Left lung (tissue), 14 donors: ENCODE measurements at places on chromosomes 11 and 22. TPM values are rescaled to one million over a fixed set of nuclear protein-coding genes. Genes with fewer than 3 reads are reported as not detected.

- peaks cover 54% of the 10 kb centered on the region for H3K36me3 ChIP-seq
- no peaks in the 10 kb centered on the region for H3K4me1 ChIP-seq
- DNase-seq = no peak
- no peak overlapping the region for H3K4me3 ChIP-seq
Observed at GRCh38 chr11:62514151-62514550, 32.5 kb downstream of the AHNAK start.

DNA sequence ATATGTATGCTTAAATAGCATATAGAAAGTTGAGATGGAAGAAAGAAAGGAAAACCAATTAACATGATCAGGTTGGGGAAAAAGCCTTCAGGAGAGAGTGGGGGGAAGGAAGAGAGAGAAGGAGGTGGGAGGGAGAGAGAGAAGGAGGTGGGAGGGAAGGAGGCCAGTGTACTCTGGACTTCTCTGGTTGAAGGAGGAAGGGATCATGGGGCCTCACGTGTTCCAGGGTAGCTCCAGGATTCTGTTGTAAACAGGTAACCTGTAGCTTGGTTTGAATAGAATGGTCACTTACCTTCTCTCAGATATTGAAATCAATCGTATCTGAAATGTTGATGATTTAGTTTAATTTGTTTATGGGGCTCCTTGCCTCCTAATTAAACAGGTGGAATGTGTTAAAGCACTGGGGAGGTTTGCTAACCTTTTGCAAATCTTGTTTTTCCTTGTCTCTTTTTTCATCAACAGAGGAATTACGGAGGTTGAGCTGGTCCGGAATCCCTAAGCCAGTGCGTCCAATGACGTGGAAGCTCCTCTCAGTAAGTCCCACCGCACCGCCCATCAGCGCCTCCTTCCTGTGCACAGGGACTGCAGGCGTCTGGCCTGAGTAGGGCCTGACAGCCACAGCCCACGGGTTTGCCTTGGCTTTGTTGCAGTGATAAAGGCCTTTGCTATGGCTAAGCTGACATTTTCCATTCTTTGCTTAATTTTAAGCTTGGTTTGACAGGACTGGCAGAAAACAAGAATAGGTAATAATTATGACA, 115.9 kb downstream of the TBC1D22A start:
- no peaks in the 10 kb centered on the region for H3K36me3 ChIP-seq
- H3K4me1 ChIP-seq = no peaks in the 10 kb centered on the region
- no peak overlapping the region for H3K27ac ChIP-seq
- DNase-seq = no peak
- H3K27me3 ChIP-seq = no peaks in the 10 kb centered on the region

- no peak overlapping the region for H3K27ac ChIP-seq
- no peak for DNase-seq
- no peak overlapping the region for H3K4me3 ChIP-seq
Observed at GRCh38 chr11:93025558-93026255, 56.3 kb downstream of the MTNR1B start.

DNA sequence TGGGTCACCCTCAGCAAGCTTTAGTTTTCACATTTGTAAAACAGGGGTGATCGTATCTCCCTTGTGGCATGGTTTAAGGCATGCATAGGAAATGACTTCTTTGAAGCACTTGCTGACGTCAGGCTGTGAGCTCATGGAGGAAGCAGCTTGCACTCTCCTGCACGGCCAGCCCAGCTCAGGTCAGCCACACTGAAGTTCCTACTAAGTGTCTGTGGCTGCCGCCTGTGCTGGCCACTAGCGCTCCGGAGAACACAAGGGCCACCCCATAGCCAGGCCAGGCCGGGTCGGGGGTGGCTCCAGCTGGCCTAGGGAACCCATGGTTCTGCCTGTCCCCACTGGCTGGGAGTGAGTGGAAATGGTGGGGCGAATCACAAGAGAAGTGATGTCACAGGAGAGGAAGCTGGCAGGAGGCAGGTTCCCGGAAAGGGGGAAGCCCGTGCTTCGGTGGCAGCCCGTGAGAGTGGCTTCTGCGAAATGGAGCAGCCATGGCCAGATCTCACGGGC, 28.2 kb downstream of the KCTD17 start:
- DNase-seq = peak; percentile 78
- no peak overlapping the region for H3K4me3 ChIP-seq
- H3K27me3 ChIP-seq = peaks cover 33% of the 10 kb centered on the region
- no peaks in the 10 kb centered on the region for H3K4me1 ChIP-seq

GRCh38 chr22:37241351-37242142, 2.5 kb downstream of the RAC2 start:
- DNase-seq = no peak
- peaks cover 84% of the 10 kb centered on the region for H3K27me3 ChIP-seq
- peak overlapping the region; percentile 67 for H3K4me3 ChIP-seq
- peak overlapping the region; percentile 95 for H3K27ac ChIP-seq
- H3K36me3 ChIP-seq = no peaks in the 10 kb centered on the region

- no peak for DNase-seq
- no peak overlapping the region for H3K4me3 ChIP-seq
- H3K27ac ChIP-seq = no peak overlapping the region
- H3K36me3 ChIP-seq = no peaks in the 10 kb centered on the region
- peaks cover 5% of the 10 kb centered on the region for H3K27me3 ChIP-seq
- no peaks in the 10 kb centered on the region for H3K4me1 ChIP-seq
Observed at GRCh38 chr22:45664136-45664646, 7.4 kb upstream of the ATXN10 start.

DNA sequence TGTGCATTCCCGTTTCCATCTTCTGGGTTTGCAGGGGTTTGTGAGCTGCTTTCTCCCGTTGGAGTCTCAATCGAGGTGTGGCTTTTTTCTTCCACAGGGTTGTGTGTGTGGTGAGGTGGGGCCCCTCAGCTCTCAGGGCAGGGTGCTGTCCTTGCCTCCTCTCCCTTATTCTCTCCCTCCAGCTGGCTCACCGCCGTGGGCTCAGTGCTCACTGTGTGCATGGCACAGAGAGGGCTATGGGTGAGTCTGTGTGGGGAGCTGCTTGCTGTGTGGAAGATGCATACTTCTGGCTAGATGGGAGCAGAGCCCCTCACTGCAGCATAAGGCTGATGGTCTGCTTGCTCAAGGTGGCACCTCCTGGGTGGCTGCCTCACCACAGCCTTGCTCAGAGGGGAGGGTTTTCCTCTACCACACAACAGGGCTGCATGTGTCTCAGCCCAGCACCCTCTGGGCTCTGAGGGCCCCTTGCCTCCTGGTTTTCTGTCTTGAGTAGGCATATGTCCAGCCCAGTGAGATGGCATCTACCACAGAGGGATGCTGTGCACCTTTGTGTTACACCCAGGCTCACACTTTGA, 203.1 kb upstream of the B3GAT1 start:
- H3K4me1 ChIP-seq = no peaks in the 10 kb centered on the region
- H3K27me3 ChIP-seq = peaks cover 5% of the 10 kb centered on the region
- no peak for DNase-seq
- H3K27ac ChIP-seq = no peak overlapping the region
- no peaks in the 10 kb centered on the region for H3K36me3 ChIP-seq
- no peak overlapping the region for H3K4me3 ChIP-seq

GRCh38 chr11:44992181-44992582, 41.5 kb upstream of the TP53I11 start:
- H3K27me3 ChIP-seq = no peaks in the 10 kb centered on the region
- DNase-seq = no peak
- H3K4me3 ChIP-seq = no peak overlapping the region

- DNase-seq = no peak
- no peaks in the 10 kb centered on the region for H3K36me3 ChIP-seq
- no peak overlapping the region for H3K4me3 ChIP-seq
- H3K27ac ChIP-seq = no peak overlapping the region
- no peaks in the 10 kb centered on the region for H3K4me1 ChIP-seq
Observed at GRCh38 chr22:27627444-27627833, 174.1 kb downstream of the MN1 start.

- no peak overlapping the region for H3K4me3 ChIP-seq
- no peaks in the 10 kb centered on the region for H3K36me3 ChIP-seq
- H3K4me1 ChIP-seq = no peaks in the 10 kb centered on the region
- DNase-seq = no peak
- H3K27me3 ChIP-seq = no peaks in the 10 kb centered on the region
Observed at GRCh38 chr22:33455036-33455435, 396.9 kb upstream of the SYN3 start.

- no peaks in the 10 kb centered on the region for H3K36me3 ChIP-seq
- peaks cover 25% of the 10 kb centered on the region for H3K4me1 ChIP-seq
- DNase-seq = no peak
- H3K27me3 ChIP-seq = peaks cover 67% of the 10 kb centered on the region
Observed at GRCh38 chr22:18110954-18111758, 547 bp downstream of the TUBA8 start.

- no peaks in the 10 kb centered on the region for H3K4me1 ChIP-seq
- peaks cover 35% of the 10 kb centered on the region for H3K27me3 ChIP-seq
- no peaks in the 10 kb centered on the region for H3K36me3 ChIP-seq
Observed at GRCh38 chr22:35126993-35127392, 61.0 kb downstream of the ISX start.

DNA sequence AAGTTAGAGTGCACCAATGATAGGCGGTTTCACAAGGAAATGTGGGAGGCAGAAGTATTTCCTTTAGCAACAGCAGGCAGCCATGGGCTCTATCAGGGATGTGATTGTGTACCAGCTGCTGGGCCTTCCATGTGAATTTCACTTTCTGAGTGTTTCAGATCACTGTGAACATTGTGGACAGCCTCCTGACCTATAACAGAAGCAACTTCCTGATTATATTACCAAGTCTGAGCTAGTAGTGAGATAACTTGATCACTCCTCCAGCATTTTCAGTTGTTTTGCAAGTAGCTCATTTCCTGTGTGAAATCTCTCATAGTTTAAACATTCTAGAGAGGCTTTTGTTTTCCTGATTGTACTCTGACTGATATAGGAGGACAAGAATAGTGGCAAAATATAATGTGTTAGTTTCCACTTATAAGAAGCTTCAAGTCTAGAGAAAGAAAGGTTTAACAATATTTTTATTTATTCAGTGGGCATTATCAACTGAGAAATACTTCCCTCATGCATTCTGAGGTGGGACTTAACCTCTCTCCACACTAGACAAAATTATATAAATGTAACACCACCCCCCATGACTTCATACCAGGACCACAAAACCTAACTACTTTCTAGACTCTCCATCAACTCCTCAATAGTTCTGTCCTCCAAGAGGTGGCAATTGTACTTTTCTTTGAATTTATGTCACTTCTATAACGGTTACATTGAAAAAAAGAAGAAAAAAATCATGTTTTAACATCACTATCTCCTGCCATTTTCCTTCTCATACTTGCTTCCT, 184.2 kb upstream of the LUZP2 start:
- H3K27me3 ChIP-seq = no peaks in the 10 kb centered on the region
- DNase-seq = no peak
- H3K4me1 ChIP-seq = no peaks in the 10 kb centered on the region
- no peaks in the 10 kb centered on the region for H3K36me3 ChIP-seq
- H3K4me3 ChIP-seq = no peak overlapping the region

GRCh38 chr22:47780281-47780875, 1017.9 kb downstream of the TBC1D22A start:
- no peaks in the 10 kb centered on the region for H3K4me1 ChIP-seq
- H3K27ac ChIP-seq = no peak overlapping the region
- no peaks in the 10 kb centered on the region for H3K27me3 ChIP-seq
- no peak overlapping the region for H3K4me3 ChIP-seq
- no peak for DNase-seq

DNA sequence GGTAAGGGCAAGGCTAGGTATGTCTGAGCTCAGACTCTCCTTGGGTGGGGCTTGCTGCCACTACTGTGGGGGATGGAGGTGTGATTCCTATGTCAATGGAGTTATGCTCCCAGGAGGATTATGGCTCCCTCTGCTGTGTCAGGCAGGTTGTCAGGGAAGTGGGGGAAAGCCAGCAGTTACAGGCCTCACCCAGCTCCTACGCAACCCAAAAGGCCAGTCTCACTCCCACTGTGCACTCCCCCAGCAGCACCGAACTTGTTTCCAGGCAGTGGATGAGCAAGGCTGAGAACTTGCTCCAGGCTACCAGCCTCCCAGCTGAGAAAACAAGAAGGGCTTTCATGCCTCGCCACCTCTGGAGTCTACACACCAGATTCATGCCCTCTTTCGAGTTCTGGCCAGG, 18.2 kb downstream of the C11orf91 start:
- no peaks in the 10 kb centered on the region for H3K4me1 ChIP-seq
- no peaks in the 10 kb centered on the region for H3K27me3 ChIP-seq
- no peaks in the 10 kb centered on the region for H3K36me3 ChIP-seq
- no peak overlapping the region for H3K4me3 ChIP-seq

GRCh38 chr22:45531441-45532234, 29.0 kb downstream of the FBLN1 start:
- H3K4me3 ChIP-seq = no peak overlapping the region
- DNase-seq = no peak
- no peak overlapping the region for H3K27ac ChIP-seq
- no peaks in the 10 kb centered on the region for H3K36me3 ChIP-seq

GRCh38 chr11:25485315-25485714, 846.6 kb upstream of the ANO3 start:
- H3K27ac ChIP-seq = no peak overlapping the region
- H3K4me3 ChIP-seq = no peak overlapping the region
- no peaks in the 10 kb centered on the region for H3K36me3 ChIP-seq

DNA sequence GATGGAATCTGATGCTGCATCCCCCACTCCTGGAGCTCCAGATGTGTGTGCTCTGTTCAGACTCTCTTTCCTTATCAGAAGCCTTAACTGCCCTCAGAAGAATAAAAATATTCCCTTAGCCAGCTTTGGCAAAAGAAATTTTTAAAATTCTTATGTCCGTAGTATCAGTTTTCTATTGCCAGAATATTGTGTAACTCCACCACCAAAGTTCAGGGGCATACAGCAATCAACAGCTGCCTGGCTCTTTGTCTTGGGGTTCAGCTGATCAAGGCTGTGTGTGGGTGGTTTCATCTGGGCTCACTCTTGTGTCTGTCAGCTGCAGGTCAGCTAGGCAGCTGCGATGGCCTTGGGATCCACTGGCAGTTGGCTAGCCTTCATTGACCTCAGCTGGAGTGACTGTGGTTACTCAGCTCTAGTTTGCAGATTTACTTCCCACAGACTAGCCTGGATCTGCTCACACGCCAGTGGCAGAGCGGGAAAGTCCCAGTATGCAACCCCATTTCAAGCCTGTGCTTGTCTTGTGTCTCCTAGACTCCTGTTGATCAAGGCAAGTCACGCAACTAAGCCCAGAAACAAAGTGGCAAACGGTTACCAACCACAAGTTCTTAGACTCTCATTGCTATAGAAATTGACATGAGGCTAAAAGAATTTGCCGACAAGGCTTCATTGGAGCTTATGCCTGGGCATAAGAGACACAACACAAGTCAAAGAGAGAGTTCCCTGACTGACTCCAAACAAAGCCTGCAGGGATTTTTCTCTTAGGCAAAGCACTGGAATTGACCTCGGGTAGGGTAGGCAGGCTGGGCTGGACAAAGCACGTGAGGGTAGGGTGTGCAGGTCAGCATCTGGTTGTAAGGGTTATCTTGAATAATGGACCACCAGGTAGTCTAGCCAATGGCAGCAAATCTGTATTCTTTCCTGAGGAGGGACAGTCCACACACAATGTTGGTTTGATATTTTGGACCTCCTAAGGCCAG, 7.5 kb downstream of the TMEM138 start:
- H3K36me3 ChIP-seq = no peaks in the 10 kb centered on the region
- no peaks in the 10 kb centered on the region for H3K27me3 ChIP-seq
- no peak for DNase-seq
- H3K4me3 ChIP-seq = no peak overlapping the region

- no peaks in the 10 kb centered on the region for H3K27me3 ChIP-seq
- no peak overlapping the region for H3K27ac ChIP-seq
- no peak overlapping the region for H3K4me3 ChIP-seq
- H3K36me3 ChIP-seq = no peaks in the 10 kb centered on the region
- no peak for DNase-seq
Observed at GRCh38 chr22:41352058-41352457, 29.7 kb upstream of the TEF start.

Gene C11orf91
- total RNA-seq = not detected

Gene FAT3
- 3.0 TPM for total RNA-seq

Gene FOXR1
- not detected for total RNA-seq

Gene DRD4
- total RNA-seq = 0.29 TPM

Gene NOX4
- 0.86 TPM for total RNA-seq

Gene OR51B2
- total RNA-seq = not detected

Gene ZNF280B
- total RNA-seq = 0.93 TPM

Gene FLRT1
- 0.15 TPM for total RNA-seq

Gene OR51B4
- total RNA-seq = not detected

Gene ZBTB16
- 55.6 TPM for total RNA-seq
